ENCODE measurements at places on chromosomes 7 and 10.

- DNase-seq: no peak
Measured at GRCh38 chr7:46681865-46682503, 760.9 kb upstream of the IGFBP3 start.

DNA sequence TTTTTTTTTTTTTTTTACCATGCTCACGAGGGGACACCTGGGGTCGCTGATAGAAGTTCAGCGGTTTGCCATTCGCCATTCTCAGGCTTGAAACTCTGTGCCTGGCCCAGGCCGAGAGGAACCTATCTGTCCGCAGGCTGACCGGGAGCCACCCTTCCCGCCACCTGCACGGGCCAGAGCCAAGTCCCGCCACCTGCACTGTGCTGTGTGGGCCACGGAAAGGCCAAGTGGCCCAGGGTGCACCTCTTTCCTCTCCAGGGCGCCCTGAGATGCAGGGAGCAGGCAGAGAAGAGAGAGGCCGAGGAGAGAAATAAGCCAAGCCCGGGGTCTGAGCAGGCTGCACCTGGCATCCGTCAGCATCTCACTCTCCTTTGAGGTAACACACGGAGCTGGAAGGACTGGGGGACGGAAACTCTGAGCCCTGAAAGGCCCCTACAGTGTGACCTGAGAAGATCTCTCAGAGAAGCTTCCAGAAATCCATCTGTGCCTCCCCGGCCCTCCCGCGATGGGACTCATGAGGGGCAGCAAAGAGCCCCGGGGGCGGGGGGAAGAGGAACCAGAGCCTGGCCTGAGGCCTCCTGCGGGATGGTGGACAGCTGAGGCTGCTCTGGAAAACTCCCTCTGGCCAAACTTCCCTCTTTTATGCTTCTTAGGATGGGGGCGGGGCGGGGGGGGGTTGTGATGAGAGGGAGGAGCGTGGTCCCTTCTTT is 46.6 kb downstream of the PRKAG2 start:
- no peak for DNase-seq

DNA sequence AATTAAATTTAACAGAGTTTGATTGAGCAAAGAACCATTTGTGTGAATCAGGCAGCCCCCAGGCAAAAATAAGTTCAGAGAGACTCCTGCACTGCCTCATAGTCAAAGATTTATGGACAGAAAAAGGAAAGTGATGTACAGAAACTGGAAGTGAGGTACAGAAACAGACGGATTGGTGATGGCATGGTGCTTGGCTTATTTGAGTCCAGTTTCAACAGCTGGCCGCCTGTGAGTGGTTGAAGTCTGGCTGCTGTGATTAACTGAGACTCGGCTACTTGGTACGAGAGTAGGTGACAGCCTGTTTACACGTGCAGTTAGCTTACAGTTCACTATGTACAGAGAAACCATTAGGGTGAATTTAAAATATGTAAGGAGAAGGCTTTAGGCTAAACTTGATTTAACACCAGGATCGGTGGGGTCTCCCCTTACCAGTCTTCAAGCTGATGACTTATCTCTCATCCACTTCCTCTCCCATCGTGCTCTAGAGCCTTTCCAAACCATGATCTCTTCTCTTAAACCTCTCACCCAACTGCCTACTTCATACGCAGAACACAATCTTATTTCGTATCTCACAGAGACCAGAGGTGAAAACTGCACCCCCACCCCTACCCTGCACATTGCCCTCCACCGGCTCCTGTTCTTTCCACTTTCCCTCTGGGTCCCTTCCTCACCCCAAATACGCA is 5.0 kb upstream of the MSMB start:
- DNase-seq: no peak

GRCh38 chr10:5818894-5819293 is 5.7 kb upstream of the GDI2 start:
- no peak for DNase-seq

DNA sequence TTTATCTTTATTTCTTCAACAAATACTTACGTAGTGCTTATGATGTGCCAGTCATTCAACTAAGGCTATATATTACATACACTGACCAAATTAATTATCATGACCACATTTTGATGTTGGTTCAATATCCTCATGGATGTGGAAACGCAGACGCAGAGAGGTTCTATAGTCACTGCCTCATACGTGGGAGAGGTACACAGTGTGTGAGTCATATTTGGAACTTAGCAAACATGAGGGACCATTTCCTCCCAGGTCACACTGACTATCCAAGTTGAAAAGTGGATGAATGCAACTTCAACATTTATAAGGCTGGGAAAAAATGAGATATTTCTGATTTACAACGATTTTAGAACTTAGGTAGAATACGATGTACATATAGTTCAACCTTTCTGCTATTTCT is 113.6 kb downstream of the PRLHR start:
- no peak for DNase-seq

GRCh38 chr10:5450605-5451384 is 38.4 kb downstream of the NET1 start:
- no peak for DNase-seq

DNA sequence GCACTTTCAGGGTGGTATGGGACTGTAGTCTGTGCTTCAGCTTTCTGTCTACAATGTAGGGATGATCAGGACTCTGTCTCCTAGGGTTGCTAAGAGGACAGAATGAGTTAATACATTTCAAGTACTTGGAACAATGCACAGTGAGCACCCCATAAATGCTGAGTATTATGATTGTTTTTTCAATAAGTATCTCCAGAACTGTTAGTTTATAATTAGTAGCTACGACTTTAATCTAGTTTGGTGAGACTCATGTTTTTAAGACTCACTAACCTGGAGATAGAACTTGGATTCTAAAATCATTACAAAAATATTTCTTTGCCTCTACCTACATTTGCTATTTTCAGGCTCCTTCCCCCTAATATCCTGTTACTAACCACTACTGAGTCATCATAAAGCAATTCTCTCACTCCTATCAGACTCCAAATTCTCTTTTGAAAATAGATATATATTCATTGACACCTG is 95.3 kb downstream of the CPED1 start:
- no peak for DNase-seq

GRCh38 chr10:30832749-30833627 is 198.7 kb downstream of the ZNF438 start:
- no peak for DNase-seq

DNA sequence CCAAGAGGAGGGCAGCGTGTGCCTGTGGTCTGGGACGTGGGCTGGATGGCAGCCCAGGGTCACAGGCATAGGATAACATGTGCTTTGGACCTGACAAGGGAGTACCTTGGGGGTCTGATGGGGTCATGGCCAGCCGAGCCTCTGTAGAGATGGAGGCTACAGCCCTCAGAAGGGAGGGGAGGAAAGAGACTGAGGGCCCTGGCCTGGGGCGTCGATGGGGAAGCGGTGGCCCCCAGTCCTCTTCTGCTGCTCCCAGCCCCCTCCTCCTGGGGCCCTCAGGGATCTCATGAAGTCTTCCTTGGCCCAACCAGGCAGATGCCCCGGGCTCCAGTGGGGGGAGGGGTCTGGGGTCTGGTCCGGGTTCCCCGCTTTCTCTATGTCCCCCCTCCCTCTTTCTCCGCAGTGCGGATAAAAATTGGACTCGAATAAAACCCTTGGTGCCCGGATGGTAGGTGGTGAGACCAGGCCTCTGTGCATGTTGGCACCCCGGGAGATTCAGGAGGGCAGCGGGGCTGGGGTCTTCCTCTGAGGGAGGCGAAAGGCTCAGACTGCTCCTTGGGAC is 15.6 kb upstream of the HSPB1 start:
- no peak for DNase-seq

DNA sequence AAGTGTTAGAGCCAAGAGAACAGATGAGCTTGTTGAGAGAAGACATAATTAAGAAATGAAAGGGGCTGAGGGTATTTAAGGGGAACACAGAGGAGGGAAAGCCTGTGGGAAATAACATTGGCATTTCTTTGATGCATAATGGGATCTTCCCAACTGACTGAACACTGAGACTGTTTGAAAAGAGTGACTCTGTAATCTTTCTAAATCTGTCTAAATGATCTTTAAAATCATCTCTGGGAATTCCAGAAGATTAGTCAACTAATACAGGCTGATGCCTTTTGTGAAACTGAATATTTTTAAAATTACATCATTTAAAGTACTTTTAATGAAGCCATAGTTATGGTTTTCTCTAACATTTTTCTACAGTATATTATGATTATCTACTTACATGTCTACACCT is 17.4 kb upstream of the SLC35G1 start:
- no peak for DNase-seq

- no peak for DNase-seq
Measured at GRCh38 chr10:74831518-74832120, 5.2 kb downstream of the KAT6B start.

DNA sequence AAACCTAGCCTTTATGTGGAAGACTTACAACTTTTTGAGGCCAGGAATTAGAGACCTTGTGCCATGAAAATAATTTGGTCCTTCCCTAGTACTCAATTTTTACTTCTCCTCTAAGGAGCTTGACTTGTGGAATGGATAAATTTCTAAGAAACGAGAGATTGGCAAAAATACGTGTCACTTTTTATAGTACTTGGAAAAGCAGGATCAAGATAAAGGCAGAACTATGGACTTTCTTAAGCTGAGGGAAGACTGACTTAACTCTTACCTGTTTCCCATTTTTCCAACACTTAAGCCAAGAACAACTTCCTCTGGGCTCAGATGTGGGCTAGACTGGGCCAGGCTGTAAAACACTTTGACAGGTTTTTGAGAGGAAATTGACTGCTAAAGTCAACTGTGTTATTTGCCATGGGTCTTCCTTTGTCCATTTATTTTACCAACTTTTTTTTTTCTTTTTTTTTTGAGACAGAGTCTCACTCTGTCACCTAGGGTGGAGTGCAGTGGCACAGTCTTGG is 2.0 kb upstream of the WBP1L start:
- no peak for DNase-seq

GRCh38 chr7:36474283-36475010 is 84.8 kb downstream of the ANLN start:
- DNase-seq: no peak

Data from stimulated activated CD8-positive, alpha-beta memory T cell treated with anti-CD3 and anti-CD28 coated beads, Interleukin-15, amount 100 ng/mL, for 48 hours (primary cell).